ENCODE measurements at places on chromosomes 1 and 21.

DNA sequence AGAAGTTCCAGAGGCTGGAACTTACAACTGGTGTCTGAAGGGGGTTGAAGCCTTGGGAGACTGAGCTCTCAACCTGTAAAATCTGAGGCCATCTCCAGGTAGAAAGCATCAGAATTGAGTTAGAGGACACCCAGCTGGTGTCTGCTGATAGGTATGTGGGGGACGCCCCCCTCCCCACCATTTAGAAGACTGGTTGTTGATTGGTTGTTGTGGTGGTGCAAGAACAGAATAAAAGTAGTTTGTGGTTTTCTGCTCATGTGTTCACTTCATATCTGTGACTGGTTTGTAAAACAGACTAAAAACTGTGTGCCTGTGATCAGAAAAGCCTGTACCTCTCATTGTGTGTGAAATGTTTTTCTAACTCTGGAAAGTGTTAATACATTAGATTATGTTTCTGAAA lies 33.2 kb upstream of the PDE4B start:
- no peak for DNase-seq

GRCh38 chr1:32901823-32902534 lies 790 bp upstream of the TMEM54 start:
- no peak for DNase-seq

DNA sequence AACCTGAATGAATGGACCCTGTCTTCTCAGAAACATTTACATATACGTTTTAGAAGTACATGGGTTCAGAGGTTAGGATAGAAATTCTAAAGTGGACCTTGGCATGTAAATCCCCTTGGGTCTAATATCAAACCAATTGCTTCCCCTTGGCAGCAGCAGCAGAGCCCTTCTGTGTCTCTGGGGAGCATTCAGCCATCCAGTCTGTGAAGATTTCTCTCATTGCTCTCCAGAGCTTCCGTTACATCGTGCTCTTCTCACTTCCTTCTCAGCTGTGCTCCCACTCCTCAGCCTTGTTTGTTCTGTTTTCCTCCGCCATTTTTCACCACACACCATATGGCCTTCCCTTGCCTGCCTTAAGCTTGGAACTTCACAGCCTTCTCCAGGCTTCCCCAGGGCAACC lies 61.5 kb upstream of the ATP1B1 start:
- DNase-seq, result no peak

GRCh38 chr1:160365325-160365724 lies 1.5 kb upstream of the NHLH1 start:
- no peak for DNase-seq

DNA sequence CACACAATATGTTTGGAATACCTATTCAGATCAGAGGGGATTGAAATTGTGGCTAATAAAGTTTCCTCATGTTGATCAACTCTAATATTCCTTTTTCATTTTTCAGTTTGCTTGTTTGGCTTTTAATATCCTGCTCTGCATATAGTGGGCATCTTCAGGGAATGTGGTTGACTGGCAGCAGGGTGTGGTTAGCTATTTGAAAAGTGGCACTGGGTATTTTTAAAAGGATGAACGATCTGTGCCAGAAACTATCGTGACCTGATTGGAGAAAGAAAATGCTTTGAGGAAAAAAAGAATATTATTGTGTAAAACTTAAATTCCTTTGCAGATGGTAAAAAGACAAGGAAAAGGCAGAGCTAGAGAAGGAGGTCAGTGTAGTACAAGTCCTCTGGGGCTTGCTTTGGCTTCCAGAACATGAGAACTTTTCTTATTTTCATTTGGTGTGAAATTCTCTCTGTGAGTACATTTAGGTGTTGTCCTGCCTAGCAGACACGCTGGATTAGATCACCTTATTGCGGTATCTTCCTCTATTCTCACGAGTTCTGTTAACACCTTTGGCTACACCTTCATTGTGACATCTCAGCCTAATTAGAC lies 329.7 kb upstream of the SNX7 start:
- DNase-seq, result no peak

- no peak for DNase-seq
Measured at GRCh38 chr1:151145304-151146071, 943 bp downstream of the SEMA6C start.

DNA sequence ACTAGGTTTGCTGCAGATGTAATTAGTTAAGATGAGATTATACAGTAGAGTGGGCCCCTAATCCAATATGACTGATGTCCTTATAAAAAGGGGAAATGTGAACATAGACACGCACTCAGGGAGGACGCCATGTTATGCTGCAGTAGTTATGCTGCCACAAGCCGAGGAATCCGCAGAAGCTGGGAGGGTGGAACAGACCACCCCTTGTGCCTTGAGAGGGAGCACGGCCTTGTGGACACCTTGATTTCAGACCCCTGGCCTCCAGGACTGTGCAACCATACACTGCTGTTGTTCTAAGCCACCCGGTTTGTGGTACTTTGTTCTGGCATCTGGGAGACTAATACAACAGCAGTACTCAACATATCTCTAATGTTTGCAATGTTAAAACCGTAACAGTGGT lies 57.9 kb upstream of the HIVEP3 start:
- no peak for DNase-seq

DNA sequence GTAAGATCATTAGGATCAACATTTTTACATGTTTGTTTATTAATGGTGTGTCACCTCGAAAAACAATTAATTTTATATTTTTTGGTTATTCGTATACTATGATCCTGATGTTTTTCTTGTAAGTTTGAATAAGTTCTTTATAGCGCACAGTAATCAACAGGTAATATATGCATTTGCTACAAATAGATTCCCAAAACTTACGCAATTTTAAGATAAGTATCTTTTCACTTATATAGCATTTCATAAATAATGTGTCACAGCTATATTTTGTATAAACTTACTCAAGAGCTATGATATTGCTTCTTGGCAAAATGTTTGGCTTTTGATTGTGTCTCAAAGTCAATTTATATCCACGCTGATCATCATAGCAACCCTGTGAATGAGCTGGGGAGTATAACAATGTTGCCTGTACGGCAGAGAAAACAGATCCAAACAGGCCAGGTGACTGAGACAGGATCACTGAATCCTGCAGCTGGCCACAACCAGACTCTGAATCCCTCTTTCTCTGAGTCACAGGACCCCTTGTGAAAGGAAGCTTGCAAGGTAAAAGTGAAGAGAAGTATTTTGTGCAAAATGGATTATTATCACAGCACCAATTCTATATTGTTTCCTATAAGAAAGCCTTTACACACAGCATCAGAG lies 48.6 kb downstream of the GNG12 start:
- no peak for DNase-seq

DNA sequence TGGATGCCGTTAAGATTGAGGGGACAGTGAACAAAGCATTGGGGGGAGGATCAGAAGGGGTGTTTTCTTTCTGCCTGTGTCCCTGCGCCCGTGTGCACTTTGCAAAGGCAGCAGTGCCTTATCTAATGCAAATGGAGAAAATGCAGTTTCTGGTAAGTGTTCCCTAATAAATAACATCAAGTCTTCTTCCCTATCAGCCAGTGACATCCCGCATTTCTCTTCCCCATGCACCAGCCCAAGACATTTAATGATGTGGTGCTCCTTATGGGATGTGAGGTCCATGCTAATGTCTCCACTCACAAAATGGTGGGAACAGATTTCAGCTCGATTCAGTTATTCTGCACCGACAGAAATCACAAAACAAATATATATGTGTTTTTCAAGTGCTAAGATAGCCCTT lies 111.8 kb downstream of the PBX1 start:
- DNase-seq, result no peak

- DNase-seq, result no peak
Measured at GRCh38 chr1:72365693-72366092, 83.4 kb upstream of the NEGR1 start.

DNA sequence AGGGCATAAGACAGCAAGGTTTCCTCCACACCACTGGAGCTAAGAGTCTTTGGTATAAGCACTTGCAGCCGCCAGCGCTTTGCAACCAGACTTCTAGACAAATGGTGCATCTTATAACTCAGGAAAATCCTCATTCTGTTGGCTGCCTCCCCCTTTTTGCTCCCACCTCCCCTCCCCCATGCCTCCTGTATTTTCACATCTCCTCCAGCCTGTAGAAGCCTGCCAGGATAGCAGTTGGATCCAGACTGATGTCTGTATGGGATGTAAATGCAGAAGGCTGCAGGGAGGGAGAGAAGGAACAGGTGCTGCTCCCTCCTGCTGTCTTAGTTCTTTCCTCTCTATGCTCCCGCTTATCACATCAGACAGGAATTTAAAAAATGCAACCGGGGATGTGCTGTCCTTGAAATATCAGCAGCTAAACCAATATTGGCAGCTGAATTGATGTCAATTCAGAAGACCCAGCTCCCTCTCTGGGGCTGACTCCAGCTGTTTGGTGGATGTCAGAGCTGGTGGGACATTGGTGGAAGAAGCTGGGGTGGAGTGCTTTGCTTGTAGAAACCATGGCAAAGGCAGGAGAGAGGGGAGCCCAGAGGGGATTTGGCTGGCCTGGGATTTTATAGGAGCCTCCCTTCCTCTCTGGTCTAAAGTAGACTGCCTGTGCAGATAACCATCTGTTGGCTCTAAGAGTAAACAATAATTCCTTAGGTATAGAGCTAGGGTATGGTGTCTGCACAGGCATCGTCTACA lies 53.5 kb downstream of the NFASC start:
- no peak for DNase-seq

- no peak for DNase-seq
Measured at GRCh38 chr1:15123925-15124324, 29.6 kb upstream of the TMEM51 start.

DNA sequence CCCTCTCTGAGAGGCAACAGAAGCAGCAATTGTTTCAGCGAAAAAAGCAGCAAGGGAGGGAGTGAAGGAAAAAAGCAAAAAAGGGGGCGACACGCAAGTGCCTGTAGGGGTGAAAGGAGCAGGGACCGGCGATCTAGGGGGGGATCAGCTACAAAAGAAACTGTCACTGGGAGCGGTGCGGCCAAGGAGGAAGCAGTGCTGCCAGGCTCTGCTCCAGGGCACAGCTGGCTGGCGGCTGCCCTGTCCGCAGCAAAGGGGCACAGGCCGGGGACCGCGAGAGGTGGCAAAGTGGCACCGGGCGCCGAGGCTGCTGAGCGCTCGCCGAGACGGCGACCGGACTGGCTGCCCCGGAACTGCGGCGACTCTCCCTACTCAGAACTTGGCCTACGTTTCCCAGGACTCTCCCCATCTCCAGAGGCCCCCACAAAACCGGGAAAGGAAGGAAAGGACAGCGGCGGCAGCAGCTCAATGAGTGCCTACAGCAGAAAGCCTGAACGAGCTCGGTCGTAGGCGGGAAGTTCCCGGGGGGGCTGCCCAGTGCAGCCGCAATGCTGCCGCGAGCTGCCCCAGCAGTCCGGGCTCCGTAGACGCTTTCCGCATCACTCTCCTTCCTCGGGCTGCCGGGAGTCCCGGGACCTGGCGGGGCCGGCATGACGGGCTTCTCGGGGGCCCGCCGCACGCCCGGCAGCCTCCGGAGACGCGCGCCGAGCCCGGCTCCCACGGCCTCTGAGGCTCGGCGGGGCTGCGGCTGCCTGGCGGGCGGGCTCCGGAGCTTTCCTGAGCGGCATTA lies 1.0 kb upstream of the CDKN2C start:
- DNase-seq, result peak; percentile 72

- DNase-seq, result peak; percentile 13
Measured at GRCh38 chr1:237814319-237814924, 76.3 kb downstream of the ZP4 start.

- DNase-seq, result no peak
Measured at GRCh38 chr1:206068314-206068713, 15.3 kb downstream of the RHEX start.

DNA sequence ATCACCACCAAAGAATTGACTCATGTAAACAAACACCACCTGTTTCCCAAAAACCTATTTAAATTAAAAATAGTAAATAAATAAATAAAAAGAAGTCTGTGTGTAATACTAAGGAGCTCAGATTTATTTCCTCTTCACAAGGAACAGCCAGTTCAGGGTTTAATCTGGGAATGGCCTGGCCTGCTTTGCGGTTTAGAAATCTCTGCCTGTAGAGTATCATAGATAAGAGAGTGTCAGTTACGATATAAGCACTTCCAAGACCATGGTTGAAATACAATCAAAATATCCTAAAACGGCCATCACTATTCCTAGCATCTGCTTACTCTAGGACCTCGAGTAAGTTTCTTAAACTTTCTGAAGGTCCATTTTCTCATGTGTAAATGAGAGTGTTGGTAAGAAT lies 274.4 kb downstream of the PLPP3 start:
- no peak for DNase-seq

- no peak for DNase-seq
Measured at GRCh38 chr1:151729157-151729965, 8.0 kb downstream of the RIIAD1 start.

DNA sequence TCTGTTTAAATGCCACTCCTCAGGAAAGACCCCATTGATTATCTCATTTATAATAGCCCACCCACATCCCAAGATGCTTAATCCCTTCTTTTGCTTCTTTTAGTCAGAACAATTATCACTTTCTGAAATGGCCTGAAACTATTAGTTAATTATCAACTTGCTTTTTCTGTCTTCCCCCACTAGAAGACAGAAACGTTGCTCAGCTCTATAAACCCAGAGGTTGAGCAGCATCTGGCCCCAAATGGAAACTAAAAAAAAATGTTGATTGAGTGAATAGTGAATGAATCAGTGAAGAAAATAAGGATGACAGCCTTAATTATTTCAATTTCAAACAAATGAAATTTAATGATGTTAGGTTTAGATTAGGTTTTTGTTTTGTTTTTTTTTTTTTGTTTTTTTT lies 38.2 kb upstream of the PIGC start:
- DNase-seq, result no peak

GRCh38 chr1:209752890-209753289 lies 3.0 kb upstream of the TRAF3IP3 start:
- no peak for DNase-seq

DNA sequence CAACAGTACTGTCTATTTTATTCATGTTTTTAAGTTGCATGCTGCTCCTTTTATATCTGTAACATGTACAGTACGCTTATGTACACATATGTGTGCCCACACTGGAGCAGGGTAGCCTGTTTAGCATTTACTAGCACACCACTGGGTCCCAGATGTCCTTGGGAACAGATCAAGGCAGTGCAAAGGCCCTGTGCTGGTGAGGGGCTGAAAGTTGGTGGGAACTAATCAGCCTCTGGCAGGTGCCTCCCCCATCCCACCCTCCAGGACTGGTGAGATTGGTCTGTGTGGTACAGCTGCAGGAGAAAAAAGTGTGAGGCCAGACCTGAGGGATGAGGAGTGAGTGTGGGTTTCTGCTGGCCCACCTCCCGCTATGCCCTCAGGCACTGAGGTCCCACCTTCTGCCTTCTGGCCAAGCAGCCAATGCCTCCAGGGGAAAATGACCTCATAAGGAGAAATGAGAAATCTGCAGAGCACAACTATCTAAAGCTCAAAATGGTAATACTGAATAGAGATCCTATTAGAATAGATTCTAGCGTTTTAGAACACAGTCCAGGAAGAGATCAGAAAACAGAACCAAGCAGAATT lies 58.9 kb downstream of the POFUT2 start:
- DNase-seq, result no peak

Data from SW480 (cell line).